ENCODE measurements at places on chromosomes 5 and 9. TPM values are rescaled to one million over a fixed set of nuclear protein-coding genes. Genes with fewer than 3 reads are reported as not detected.

The SLC36A3 gene
- polyA plus RNA-seq, result not detected

The SLC31A2 gene
- polyA plus RNA-seq, result 3.6 TPM

The SLIT3 gene
- polyA plus RNA-seq, result 51.5 TPM

The PRSS3 gene
- polyA plus RNA-seq, result 3.6 TPM

The SNX18 gene
- polyA plus RNA-seq, result 28.6 TPM

The PCDHA1 gene
- polyA plus RNA-seq, result not detected

The ZNF879 gene
- 7.7 TPM for polyA plus RNA-seq

The NEK6 gene
- 27.2 TPM for polyA plus RNA-seq

The TRIM36 gene
- 3.0 TPM for polyA plus RNA-seq

The CSF1R gene
- 11.8 TPM for polyA plus RNA-seq

The ADAMTS19 gene
- polyA plus RNA-seq, result 6.8 TPM

The PCDHGC5 gene
- polyA plus RNA-seq, result 0.81 TPM
